MG63 (cell line): ENCODE measurements at places on chromosomes 2 and 18.

DNA sequence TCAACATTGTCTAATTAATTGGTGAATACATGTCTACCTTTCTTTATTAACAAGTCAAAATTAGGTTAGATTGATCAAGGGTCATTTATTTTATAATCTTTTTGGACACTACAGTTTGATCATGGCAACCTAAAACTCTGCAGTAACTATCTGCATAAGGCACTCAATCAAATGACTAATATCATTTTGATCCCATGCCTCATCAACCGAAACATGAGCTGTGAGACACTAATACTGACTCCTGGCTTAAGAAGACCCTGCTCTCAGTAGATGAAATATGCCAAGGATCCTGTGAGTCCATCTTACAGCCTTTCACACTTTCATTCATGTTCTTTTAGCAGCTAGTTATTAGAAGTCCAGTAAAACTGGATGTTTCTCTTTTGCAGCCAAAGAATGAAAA is 169.4 kb upstream of the CAVIN2 start:
- no peak for DNase-seq

- peak; percentile 5 for DNase-seq
Measured at GRCh38 chr18:63155169-63155852, 164.3 kb downstream of the BCL2 start.

- no peak for DNase-seq
Measured at GRCh38 chr2:22198381-22199283, 1074.9 kb downstream of the TDRD15 start.

DNA sequence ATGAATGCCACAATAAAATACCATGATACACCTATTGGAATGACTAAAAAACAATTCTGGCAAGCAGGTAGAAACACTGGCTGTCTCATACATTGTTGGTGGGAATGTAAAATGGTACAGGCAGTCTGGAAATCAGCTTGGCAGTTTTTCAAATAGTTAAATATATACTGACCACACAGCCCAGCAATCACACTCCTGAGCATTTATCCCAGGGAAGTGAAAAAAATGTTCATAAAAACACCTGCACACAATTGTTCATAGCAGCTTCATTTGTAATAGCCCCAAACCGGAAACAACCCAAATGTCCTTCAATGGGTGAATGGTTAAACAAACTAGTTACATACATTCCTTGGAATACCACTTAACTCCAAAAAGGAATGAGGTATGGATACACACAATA is 137.2 kb downstream of the TFCP2L1 start:
- DNase-seq, result no peak

DNA sequence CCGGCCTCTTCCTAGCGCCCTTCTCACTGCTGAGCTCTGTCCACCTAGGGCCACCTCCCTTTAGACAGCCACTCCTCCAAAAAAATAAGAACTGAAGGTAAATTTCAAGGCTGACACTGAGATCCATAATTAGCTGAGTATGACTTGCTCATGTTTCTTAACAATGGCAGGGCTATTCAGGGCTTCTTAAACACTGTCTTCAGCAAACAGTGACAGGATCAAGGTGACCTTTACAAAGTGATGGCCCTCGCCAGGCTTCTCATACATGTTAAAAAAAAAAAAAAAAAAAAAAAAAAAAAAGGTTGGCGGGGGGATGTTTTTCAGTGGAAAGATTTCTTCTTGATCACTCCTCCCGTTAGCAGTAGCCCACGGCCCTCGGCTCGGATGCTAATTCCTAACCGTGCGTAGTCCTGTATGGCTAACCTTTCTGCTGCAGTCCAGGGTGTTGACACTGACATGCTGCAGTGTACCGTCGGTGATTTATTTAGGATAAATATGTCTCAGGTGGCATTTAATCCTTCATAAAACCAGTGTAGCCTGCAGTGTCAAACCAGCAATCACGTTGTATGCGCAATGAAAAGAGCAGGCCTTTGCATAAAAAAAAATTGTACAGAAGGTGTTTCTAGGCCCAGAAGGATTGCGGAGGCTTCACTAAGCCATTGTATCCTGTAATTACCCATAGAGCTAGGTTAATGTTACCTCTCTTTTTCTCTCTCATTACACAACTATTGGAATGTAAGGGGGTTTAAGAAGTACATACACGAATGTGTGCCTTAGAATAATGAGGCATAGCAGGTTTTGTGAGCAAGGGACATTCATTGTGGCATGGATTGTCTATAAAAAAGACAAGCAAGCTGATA is 142.7 kb downstream of the PTGR3 start:
- DNase-seq, result no peak

GRCh38 chr2:183604065-183604464 is 479.8 kb downstream of the NUP35 start:
- no peak for DNase-seq

DNA sequence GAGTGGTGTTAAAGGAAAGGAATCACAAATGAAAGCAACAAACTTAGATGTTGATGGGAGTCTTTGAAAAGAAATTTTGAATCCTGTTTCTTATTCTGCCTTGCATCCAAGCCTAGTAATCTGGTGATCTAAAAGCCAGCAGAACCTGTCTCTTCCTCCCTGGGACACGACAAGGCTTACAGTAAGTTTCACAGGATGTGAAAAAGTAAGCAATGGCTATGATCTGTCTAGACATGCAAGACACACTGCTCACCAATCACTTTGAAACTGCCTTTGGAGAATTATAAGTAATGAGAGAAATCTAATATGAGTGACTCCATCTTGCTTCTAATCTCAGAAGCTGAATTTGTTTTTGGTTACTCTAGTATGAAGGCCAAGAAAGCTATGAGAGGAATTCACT is 103.7 kb downstream of the KCNH7 start:
- DNase-seq, result no peak
